ENCODE measurements at places on chromosomes 5 and 9.
A peak's percentile ranks its signal among the peaks of the same experiment; 100 is the strongest.

DNA sequence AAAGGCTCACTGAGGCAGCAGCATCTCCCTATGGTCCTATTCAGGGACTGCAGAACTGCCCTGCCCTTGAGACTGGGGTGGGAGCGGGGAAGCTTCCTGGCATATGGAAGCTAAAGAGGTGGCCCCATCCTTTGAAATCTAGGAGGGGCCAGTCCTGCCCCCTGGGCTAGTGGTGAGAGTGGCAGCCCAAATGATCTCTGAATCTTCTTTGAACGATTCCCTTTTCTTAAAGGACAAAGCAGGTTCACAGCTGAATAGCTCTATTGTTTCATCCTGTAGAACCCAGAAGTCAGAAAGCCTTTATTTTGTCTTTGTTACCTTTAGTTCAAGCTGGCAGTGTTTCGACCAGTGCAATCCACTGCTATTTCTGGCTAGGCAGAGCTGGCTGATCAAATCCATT is 741.9 kb downstream of the IRX1 start:
- no peak for DNase-seq

GRCh38 chr5:78611126-78611605 is 37.4 kb downstream of the LHFPL2 start:
- DNase-seq = no peak

DNA sequence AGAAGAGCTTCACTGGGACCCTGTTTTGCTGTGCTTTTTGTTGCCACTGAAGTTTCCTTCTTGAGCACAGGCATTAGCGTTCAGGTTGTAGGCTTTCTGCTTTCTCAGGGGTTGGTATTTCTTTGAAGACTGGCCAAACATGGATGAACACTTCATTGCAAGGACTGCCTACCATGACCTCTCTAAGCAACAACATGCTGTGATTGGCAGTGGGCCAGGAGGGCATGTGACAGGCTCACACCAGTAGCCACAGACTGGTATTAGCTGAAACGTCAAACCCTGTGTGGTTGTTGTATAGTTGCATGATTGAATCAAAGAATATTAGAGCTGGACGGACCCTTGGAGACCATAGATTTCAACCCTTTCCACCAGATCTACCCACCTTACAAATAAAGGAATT is 20.0 kb upstream of the MLANA start:
- no peak for DNase-seq

DNA sequence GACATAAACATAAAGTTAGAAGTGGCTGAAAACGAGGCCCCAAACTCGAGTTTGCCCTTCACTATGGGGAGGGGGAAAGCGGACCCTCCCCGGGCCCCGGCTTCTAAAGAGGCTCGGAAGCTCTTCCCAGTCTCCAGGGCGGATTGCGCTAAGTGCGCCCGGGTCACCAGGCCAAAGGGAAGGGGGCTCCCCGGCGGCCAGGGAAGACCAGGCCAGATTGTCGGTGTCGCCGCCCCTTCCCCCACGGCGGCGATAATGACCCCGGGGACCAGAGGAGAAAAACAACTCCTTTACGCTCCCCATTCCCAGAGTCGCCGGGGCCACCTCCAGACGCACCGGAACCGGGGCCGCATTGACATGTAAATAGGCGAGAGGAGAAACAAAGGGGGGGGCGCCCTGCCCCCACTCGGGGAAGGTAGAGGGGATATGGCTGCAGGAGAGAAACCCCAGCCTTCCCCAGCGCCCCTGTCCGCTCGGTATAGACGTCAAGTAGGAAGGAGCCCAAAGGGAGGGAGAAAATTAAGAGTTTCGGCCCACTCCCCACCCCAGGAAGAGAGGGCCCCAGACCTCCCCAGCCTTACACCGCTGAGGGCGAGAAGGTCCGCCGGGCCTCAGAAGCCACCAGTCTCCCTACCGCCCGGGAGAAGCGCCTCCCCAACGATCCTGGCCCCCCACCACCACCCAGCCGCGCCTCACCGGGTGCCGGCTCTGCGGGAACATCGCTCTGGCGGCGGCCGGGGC is 1.7 kb downstream of the TLE1 start:
- DNase-seq = peak; percentile 47

- DNase-seq = no peak
Observed at GRCh38 chr9:116313638-116314037, 160.0 kb downstream of the PAPPA start.

DNA sequence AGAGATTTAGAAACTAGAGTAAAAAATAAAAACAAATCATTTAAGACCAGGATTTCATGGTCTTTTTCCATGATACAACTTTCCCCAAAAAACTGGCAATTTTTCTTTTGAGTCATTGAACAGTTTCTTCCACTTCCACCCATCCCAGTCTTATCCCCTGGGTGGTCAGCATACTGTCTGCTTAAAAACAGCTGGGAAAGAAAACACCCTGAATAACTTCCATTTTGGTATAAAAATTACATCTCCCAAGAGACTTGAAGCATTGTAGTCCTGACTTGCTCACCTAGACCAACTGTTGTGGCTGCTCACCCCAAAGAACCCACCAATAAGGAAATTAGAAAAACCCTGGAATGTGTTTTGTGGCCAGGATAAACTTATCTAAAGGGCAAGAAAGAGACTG is 731.3 kb downstream of the NR2F1-AS1 start:
- DNase-seq = no peak

DNA sequence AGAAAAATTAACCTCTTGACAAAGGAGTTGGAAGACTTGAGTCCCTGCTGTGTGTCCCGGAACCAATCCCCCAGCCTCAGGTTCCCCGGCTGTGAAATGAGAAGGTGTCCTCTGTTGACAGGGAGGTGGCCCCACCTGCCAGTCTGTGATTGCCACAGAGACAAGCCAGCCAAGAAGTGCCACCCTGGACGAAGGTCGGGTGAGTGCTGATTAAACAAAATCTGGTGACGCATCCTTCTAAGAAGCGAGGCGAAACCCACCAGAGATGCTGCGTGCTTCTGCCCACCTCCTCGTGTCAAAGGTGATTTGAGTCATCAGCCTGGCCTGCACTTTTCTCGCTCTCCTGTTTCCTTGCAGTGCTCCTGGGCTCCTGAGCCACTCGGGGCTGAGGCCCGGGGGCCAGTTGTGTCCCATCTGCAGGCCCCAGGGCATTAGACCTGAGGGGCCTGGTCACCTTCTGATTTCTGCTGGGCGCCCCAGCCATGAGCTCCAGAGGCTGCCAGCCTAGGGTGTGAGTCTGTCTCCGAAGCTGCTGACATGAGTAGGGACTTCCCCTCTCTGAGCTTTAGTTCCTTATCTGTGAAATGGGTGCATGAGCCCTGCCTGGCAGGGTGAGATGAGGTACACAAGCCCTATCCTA is 28.7 kb downstream of the NEK6 start:
- no peak for DNase-seq

GRCh38 chr5:180331647-180331950 is 21.5 kb downstream of the GFPT2 start:
- DNase-seq = no peak

- no peak for DNase-seq
Observed at GRCh38 chr9:21761309-21761901, 41.0 kb upstream of the MTAP start.

DNA sequence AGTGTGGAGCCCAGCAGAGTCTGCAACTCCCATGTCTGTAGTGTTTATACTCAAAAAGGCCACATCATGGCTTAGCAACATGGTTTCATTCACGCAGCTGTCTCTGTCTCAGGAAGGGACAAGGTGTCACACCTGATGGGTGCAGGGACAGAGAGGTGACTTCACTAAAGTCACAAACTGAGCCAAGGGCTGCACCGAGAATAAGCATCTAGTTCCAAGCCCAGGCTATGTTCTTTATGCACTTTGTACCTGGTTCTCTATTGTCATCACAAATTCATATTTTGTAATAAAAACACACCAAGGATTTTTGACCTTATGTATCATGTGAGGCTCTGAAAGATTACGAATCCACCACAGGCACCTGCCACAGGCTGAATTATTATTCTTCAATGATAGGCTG is 64.9 kb upstream of the STK32A start:
- no peak for DNase-seq

DNA sequence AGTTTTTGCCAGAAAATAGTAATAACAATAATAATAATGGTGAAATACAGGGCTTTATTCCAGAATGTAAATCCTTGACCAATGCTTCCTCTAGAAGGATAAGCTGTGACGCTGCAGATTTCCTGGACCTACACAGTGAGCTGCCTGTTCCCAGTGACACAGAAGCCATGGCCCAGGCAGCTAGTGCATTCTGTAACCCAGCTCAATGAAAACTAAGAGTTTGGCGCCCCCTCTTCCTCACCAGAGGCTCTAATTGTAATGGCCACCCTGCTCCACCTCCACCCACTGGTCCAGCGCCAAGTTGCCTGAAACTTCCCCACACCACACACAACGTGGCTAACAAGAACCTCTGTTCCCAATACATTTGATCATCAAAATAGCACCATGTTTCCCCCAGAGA is 248.1 kb downstream of the CETN3 start:
- DNase-seq = peak; percentile 37

GRCh38 chr9:115548609-115549260 is 430.8 kb upstream of the TNC start:
- no peak for DNase-seq

GRCh38 chr9:75133396-75133795 is 45.1 kb downstream of the OSTF1 start:
- no peak for DNase-seq

GRCh38 chr9:97682242-97682641 is 14.9 kb downstream of the XPA start:
- no peak for DNase-seq

DNA sequence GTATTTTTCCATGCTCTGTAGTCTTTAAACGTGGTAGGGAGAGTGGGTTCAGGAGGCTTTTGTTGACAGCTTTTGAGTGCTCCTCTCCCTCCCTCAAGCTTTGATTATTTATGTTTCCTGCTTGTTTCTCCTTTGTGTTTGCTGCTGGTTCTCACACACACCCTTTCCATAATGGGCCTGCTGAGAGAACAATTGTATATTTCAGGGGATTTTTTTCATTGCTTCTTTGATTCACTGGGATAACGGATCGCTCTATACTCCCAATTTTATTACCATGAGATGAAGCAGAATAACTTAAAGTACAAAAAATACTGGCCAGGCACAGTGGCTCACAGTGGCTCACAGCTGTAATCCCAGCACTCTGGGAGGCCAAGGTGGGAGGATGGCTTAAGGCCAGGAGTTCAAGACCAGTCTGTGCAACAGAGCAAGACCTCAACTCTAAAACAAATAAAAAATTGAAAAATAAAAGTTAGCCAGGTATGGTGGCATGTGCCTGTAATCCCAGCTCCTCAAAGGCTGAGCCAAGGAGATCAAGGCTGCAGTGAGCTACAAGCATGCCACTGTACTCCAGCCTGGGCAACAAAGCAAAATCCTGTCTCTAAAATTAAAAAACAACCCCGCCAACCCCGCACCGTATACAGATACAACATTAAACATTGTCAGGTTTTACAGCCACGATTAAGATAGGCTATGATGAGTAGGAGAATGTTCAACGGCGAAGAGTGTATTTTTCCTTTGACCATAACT is 66.9 kb downstream of the USP20 start:
- no peak for DNase-seq

DNA sequence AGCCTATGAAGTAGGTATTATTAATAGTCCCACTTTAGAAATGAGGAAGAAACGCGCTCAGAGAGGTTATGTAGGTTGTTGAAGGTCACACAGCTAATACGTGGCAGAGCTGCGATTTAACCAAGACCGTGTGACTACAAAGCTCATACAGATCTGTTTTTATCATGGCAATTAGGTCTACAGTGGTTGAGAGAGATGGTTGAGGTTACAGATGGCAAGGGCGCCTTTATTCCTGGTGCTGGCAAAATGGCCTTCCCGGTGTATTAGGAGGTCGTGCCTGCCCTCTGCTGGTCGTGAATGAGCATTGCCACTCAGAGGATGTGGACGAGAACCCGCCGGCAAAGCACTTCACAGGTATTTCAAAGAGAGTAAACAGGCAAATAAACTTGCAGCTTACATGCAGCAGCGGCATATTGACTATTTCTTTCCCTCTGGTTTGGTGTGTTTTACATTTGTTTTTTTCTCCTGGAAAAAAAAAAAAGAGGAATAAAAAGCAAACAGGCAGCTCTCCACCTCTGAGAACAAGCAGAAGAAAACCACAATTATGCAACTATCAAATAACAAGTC is 65.3 kb upstream of the EGFLAM start:
- DNase-seq = peak; percentile 84

GRCh38 chr9:97954550-97954989 is 16.6 kb upstream of the HEMGN start:
- DNase-seq = peak; percentile 39

GRCh38 chr9:81397481-81398381 is 291.6 kb downstream of the TLE1 start:
- DNase-seq = no peak

GRCh38 chr9:4118666-4119065 is 181.2 kb downstream of the GLIS3 start:
- no peak for DNase-seq

DNA sequence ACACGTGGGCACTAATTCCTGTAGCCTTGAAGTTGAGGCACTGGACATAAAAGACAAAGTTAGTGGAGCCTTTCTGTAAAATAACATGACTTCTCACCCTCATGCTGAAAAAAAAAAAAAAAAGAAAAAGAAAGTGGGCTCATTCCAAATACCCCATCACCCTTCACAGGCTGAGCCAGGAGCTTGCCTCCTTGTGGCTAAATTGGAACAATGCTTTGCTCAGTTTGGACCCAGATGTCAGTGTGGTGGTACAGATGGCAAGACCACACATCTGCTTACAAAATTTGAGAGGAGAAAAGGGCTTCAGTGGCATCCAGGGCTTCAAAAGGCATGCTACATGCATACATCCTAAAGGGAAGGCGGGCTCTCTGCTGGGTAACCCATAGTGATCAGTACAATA is 342.8 kb downstream of the EBF1 start:
- no peak for DNase-seq

GRCh38 chr5:145283141-145283810 is 551.9 kb downstream of the PRELID2 start:
- no peak for DNase-seq

GRCh38 chr9:122172131-122172530 is 12.4 kb downstream of the MORN5 start:
- DNase-seq = no peak
